ENCODE measurements at places on chromosomes 2 and 18.

DNA sequence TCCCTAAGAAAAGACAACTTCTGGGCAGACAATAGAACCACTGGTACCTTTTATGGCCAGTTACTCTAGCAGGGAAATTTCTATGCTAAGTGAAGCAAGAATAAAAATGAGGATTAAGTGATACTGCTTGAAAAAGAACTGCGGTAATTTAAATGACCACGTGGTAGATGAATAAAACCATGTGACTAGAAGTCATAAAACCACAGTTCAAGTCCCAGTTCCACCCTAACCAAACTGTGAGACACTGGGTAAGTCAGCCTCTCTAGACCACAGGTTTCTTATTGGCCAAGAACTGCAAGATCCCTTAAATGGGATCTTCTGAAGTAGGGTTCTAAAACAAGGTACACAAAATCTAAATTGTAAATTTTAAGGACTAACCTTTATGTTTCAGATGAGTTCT lies 12.7 kb downstream of the TMEM237 start:
- DNase-seq, result no peak

- no peak for DNase-seq
These were observed 199.7 kb downstream of the ADCYAP1 start for GRCh38 chr18:1104181-1104881.

- peak; percentile 59 for DNase-seq
These were observed 77.0 kb upstream of the SERTAD2 start for GRCh38 chr2:64730551-64731262.

DNA sequence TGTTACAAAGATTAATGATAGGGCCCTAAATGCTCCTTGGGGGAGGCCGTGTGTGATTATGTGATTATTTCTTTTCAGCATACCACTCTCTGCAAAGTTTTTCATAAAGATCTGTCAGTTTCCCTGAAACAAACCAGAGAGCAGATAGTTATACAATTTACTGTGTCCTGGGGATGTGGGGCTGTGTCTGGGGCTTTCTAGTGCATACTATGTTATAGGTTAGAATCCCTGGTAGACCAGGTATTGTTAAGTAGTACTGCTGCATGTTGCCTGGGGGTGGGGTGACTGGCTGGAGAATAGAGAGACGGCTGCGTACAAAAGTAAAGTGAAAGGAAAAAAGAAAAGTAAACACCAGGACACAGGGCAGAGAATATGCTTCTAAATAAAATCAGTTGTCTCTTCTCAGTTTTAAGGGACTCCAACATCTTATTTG lies 3.3 kb upstream of the CCBE1 start:
- DNase-seq, result no peak

DNA sequence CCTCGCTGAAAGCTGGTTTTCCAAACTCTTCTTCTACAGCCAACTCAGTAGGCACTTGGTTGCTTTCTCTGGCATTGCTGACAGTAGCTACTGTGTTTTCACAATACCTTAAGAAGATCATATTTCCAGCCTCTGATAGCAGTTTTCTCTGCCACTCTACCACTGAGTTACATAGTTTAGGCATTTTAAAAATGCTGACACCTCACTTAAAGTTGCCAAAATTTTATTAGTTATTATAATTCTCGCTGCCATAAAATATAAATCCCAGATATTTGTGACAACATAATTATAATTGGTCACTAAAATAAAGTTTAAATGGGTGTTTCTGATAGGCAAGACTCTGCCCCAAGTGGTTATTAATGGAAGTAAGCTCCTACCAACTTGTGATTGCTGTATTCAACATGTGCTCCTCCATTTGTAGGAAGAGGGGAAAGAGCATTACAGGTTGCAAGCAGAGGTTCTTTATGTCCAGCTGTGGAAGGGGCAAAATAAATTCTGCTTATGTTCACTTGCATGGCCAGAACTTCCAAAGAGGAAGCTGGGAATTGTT lies 1202.8 kb downstream of the CNTNAP5 start:
- no peak for DNase-seq

DNA sequence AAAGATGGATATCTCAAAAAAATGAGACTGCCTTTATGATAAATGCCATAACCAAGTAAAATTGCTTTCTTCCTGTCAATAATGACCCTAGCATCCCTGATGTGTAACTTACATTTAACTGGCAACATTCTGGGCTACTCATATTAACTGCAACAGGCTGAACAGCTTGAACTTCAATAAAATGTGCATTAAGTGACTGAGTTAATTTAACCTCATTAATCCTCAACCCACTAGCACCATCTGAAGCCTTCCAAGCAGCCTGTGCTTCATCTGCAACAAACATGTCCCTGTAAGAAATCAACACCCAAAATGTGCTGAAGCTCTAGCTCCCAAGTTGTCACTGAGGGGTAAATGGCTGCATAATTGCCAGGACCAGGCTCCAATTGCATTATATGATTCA lies 296.2 kb upstream of the ZC3H15 start:
- no peak for DNase-seq

DNA sequence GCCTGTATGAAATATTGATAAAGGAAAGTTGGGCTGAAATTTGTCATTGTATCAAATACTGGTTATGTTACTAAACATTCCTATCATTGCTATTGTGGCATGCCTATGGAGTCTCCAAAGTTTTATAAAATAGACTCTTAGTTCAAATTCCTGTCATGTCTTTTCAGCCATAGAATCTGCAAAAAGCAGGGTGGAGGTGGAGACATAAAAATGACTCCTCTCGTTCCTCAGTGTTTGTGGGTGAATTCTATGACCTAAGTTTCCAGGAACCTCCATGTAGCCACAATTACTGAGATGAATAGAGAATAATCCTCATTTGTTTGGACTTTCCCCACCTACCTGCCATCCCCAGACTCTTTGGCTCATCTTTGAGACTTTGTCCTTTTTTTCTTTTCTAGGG lies 326.3 kb upstream of the ETAA1 start:
- DNase-seq, result no peak

- no peak for DNase-seq
These were observed 378.7 kb downstream of the RBM43 start for GRCh38 chr2:150882751-150883612.

All from C1 segment of cervical spinal cord (tissue), 14 donors.